Vein endothelial cell (primary cell): ENCODE measurements at places on chromosomes 7 and 10. TPM values are rescaled to one million over a fixed set of nuclear protein-coding genes. Genes with fewer than 3 reads are reported as not detected.

The PIP gene
- total RNA-seq = not detected in 2 replicates

The C10orf67 gene
- total RNA-seq = not detected in 2 replicates

The EBLN1 gene
- total RNA-seq = not detected in 2 replicates

The CYP26C1 gene
- 1.3 and 2.5 TPM in 2 replicates for total RNA-seq

The GOLGA7B gene
- total RNA-seq = not detected in 2 replicates

The HTRA1 gene
- 32.0 and 39.1 TPM in 2 replicates for total RNA-seq

The TLX1 gene
- not detected in 2 replicates for total RNA-seq

The ASB15 gene
- total RNA-seq = not detected in 2 replicates

The FKBP14 gene
- total RNA-seq = 26.2 and 28.1 TPM in 2 replicates

The TOMM7 gene
- 63.2 and 82.0 TPM in 2 replicates for total RNA-seq

The PSD gene
- total RNA-seq = 0.33 TPM in 1 of 2 replicates, not detected in the other
